ENCODE measurements at places on chromosomes 1 and 21. TPM values are rescaled to one million over a fixed set of nuclear protein-coding genes. Genes with fewer than 3 reads are reported as not detected.

DNA sequence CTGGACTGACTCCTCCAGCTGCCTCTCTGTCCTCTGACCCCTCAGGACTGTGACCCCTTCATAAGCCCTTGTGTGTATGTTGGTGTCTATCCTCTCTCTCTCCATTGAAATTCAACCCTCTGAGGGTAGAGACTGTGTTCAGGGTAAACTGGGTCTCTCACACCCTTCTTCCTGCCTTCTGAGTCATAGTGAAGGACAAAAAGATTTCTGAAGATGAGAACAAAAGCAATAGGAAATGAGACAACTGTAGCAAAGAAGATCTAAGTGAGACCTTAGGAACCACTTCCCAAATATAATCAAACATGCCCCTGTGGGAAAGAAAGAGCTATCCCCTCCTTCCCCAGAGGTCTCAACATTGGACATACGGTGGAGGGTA, 16.9 kb downstream of the NUAK2 start:
- DNase-seq: no peak

GRCh38 chr1:155002464-155003226, at the start of gene ZBTB7B:
Gene ZBTB7B, plus strand, starts transcription at chr1:155002802. Its CDS starts 11,859 bp downstream, at chr1:155014661.
- DNase-seq: peak; percentile 74

DENND1B gene
- 15.0 TPM for total RNA-seq

SELE gene
- total RNA-seq: not detected

- DNase-seq: peak; percentile 12
Observed at GRCh38 chr1:50038237-50038809, 14.6 kb upstream of the AGBL4 start.

CR2 gene
- not detected for total RNA-seq

DNA sequence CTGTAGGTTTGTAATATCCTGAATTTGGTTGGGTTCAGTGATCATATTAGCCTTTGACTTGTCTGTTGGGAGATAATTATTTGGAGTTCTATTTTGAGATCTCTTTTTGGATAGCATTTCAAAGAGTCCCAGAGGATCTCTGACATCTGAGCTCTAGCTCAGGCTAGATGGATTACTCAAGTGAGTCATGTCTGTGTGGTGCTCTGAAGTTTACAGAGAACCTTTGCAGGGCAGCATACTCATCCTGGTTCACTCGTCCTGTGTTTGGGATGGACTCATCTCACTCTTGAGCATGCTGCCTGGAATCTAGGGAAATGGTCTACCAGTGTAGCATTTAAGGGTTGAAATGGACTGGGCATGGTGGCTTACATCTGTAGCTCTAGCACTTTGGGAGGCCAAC, 29.4 kb upstream of the BMP8A start:
- DNase-seq: no peak

DNA sequence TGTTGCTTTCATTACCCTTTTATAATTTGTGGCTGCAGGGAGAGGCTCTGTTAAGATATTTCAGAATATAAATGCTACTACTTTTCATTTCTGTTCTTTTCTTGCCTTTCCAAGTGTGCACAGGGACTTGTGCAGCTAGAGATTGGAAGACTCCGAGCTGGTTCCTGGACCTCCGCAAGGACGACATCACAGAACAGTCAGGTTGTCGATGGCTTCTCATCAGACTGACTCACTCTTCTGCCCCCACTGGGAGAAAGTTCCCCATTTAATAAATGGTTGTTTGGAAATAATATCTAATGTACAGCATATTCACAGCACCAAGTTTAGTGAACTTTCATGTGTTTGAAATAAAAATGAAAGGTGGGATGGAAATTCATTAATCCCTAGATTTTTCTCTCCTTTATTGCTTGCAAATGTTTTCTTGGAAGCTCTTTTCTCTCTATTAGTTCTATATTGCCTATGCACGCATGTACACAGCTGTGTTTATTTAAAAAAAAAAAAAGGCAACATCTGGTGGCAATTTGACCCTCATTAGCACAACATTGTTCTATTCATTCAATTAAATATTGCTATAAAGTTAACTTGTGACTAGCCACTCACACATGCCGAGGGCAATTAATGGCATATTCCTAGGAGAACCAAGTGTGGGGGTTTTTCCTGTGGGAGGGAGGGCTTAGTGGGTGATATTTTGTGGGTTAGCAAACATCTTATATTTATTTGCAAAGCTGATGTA, 77.5 kb upstream of the L1TD1 start:
- no peak for DNase-seq

- DNase-seq: no peak
Observed at GRCh38 chr1:47513393-47513792, 75.5 kb downstream of the FOXD2 start.

DNA sequence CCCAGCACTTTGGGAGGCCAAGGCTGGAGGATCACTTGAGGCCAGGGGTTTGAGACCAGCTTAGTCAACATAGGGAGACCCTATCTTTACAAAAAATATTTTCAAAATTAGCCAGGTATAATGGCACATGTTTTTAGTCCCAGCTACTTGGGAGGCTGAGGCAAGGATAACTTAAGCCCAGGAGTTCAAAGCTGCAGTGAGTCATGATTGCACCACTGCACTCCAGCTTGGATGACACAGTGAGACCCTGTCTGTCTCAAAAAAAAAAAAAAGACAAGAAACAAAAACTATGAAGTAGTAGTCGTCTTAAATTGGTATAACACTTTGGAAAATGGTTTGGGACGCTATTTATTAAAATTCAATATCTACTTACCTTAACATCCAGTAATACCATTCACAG, 7.7 kb downstream of the AIM2 start:
- DNase-seq: no peak

DNA sequence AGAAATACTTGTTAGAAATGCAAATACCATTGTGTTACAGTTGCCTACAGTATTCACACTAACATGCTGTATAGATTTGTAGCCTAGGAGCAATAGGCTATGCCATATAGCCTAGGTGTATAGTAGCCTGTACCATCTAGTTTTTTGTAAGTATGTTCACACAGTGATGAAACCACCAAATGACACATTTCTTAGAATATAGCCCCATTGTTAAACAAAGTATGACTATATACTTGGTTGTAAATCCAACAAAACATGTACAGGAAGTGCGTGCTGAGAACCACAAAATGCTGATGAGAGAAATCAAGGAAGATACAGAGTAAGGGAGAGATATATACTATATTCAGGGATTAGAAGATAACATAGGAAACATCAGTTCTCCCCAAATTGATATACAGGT, 92.2 kb downstream of the POU2F1 start:
- DNase-seq: peak; percentile 59

GRCh38 chr1:164702664-164703063, 143.7 kb downstream of the PBX1 start:
- DNase-seq: no peak

GRCh38 chr21:32336711-32337110, 38.1 kb downstream of the MRAP start:
- no peak for DNase-seq

ERICH3 gene
- total RNA-seq: not detected

DNA sequence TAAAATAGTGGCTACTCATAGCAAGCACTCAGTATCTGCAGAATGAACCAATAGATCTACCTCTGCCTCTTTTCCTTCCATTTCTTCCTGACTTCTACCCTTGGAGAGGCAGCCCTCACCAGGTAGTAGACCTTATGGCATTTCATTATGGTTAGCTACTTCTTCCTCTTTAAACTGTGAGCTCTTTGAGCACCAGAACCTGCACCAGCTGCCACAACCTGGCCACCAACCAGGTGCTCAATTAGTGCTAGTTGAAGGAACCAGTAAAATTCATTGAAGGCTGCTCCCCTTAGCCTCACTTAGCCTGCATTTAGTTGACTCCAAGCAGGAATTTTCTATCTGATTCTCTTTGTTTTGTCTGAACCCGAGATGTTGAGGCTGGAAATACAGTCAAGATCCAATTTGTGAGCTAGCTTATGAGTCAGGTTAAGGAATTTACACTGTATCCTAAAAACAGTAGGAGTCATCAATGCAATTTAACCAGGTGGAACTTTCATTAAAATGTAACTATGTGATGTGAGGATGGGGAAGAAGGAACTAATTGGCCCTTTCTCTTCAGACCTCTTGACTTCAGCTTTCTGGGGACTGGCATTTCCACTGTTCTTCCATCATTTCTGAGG, 81.5 kb upstream of the UBE2U start:
- no peak for DNase-seq

GRCh38 chr1:175750366-175751071, 7.1 kb upstream of the TNR start:
- no peak for DNase-seq

DNA sequence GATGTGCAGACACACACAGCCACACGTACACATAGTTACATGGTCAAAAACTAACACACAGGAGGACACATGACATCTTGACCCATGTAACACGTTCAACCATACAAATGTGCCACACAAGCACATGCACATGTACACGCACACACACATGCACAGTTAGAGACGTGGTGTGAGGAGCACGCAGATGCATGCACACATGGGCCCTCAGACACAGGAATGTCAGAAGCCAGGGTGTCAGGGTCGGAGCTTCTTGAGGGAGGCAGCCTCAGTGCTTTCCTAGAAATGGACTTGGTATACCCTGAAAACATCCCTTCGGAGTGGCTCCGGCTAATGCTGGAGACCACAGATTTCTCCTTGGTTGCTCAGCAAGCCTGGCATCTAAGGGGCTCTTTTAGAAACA, 114.3 kb downstream of the DMRTB1 start:
- DNase-seq: no peak

DNA sequence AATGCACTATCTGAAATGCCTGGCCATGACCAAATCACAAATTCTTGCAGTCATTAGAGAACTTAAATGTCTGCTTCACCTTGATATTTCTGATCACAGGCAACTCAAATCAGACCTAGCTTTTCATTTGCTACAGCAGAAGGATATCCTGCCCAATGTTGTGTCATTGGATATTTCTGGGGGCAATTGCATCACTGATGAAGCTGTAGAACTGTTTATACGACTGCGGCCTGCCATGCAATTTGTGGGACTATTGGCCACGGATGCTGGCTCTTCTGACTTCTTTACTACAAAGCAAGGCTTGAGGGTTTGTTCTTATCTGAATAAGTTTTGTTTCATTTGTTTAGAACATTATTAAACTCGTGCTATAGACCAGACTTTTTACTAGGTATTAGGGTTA, 14.9 kb downstream of the ZYG11A start:
- DNase-seq: no peak

DNA sequence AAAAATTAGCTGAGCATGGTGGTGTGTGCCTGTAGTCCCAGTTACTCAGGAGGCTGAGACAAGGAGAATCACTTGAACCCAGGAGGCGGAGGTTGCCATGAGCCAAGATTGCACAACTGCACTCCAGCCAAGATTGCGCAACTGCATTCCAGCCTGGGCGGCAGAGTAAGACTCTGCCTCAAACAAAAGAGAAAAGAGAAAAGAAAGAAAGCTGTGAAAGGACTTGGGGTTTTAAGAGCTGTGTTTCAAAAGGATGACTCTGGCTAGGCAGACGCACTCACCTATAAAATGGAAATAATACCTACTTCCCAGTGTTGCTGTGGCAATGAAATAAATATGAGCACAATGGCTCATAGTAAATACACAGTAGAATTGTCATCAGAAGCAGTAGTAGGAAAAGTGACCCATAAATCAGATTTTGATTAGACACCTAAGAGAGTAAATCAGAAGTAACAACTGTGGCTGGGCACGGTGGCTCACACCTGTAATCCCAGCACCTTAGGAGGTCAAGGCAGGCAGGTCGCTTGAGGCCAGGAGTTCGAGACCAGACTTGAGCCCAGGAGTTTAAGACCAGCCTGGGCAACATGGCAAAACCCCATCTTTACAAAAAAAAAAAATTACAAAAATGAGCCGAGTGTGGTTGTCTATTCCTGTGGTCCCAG, 45.9 kb upstream of the PUM1 start:
- no peak for DNase-seq

- DNase-seq: no peak
Observed at GRCh38 chr1:20840731-20841130, 53.6 kb upstream of the HP1BP3 start.

DNA sequence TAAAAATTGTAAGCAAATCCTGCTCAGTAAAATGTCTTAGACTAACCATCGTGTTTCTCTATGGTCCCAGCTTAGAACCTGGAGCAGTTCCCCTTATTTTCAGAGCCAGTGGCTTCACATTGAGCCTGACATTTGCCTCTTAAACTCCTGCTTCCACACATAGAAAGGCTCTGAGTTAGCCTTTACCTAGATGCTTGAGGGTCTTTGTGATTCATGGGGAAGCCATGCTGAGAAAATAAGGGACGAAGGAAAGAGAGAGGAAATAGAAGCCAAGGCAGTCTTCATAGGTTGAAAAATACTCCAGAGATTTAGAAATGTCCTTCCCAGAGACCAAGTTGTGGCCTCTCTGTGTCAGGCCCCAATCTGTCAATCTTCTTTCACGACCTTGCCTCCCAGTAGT, 16.1 kb upstream of the RBBP5 start:
- no peak for DNase-seq

GPR153 gene
- 1.7 TPM for total RNA-seq

ALDH9A1 gene
- total RNA-seq: 43.8 TPM

- no peak for DNase-seq
Observed at GRCh38 chr1:48695161-48695560, 81.5 kb downstream of the BEND5 start.

DNA sequence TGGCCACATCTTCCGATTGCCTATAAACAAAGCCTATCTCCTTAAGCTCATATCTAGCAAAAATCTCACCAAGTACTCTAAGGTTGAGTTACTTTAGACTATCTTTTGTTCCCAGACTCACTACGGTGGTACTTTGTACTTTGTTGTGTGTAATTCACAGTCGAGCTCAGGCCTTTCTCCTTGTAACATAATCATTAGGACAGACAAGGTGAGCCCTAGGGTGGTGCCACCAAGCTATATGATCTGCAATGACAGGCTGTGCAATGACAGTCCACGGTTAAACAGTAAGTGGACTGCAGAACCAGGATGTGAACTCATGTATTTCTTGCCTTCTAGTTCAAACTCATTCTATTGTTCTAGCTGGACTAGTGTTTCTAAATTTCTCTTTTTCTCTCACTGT, 132.2 kb downstream of the UBE2U start:
- DNase-seq: no peak

DNA sequence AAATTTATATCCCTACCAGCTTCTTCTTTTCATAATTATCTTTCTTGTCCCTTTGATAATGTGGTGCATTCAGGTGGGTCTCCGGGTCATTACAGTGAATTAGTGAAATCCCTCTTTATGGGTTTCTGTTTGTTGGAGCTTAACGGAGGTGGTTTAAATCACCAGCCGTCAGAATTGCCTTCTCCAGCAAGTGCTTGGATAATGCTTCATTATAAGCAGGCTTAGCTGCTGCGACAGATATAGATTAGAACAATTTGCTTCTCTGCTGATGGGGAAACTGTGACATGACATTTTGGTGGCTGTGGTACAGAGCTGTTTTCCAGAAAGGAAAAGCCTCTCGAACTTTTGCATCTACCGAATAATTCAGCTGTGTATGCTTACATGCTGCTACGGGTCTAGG, 56.9 kb downstream of the KAZN start:
- DNase-seq: no peak

DNA sequence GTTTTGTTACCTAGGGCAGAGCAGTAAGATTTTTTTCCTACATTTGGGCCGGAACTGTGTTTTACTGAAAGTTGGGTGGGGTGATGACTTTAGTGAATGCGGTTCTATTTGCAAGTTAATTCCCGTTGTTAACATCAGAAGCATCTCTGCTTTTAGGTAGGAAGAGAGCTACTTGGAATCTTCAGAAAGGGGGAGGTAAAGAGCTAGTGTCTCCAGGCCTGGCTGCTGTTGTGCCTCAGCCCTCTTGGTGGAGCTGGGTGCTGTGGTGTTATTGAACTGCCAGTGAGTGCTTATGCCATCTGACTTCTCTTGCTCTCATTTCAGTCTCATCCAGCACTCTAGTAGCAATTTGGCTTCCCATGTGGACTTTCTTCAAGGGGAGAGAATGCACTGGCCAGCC, 3.4 kb downstream of the KDM4A start:
- peak; percentile 60 for DNase-seq

Data from activated CD4-positive, alpha-beta T cell treated with anti-CD3 and anti-CD28 coated beads, Interleukin-2, amount 10 ng/mL, durations not matched to agents 24 days and 14 days (primary cell).